Regular cardiac myocyte (primary cell): ENCODE measurements at places on chromosomes 2 and 18. TPM values are rescaled to one million over a fixed set of nuclear protein-coding genes. Genes with fewer than 3 reads are reported as not detected.

KIF3C gene
- 7.9 and 11.5 TPM in 2 replicates for total RNA-seq

IL36B gene
- total RNA-seq = not detected in 2 replicates

SKOR2 gene
- not detected in 2 replicates for total RNA-seq

PLGLB1 gene
- not detected in 2 replicates for total RNA-seq

TMEM200C gene
- under 0.01 and 0.19 TPM in 2 replicates for total RNA-seq

ELOA2 gene
- total RNA-seq = not detected in 2 replicates

MARCO gene
- not detected in 2 replicates for total RNA-seq

GAL3ST2 gene
- 0.19 and 0.85 TPM in 2 replicates for total RNA-seq

FOXD4L1 gene
- 0.19 and 0.28 TPM in 2 replicates for total RNA-seq

NRP2 gene
- 9.2 and 24.8 TPM in 2 replicates for total RNA-seq

CWC22 gene
- total RNA-seq = 16.3 and 27.4 TPM in 2 replicates

GTF2A1L gene
- total RNA-seq = 0.38 and 1.1 TPM in 2 replicates

CNDP1 gene
- total RNA-seq = not detected in 2 replicates

SERPINB13 gene
- not detected in 2 replicates for total RNA-seq

TRIB2 gene
- total RNA-seq = 89.7 and 125 TPM in 2 replicates

ASXL3 gene
- 0.19 and 1.1 TPM in 2 replicates for total RNA-seq

C1GALT1C1L gene
- 1.1 and 1.3 TPM in 2 replicates for total RNA-seq

SCTR gene
- not detected in 2 replicates for total RNA-seq

TEX44 gene
- total RNA-seq = not detected in 2 replicates

ADCYAP1 gene
- total RNA-seq = not detected in 2 replicates

SNRNP27 gene
- total RNA-seq = 60.3 and 71.3 TPM in 2 replicates

FAM110C gene
- total RNA-seq = under 0.01 and 1.4 TPM in 2 replicates

OTX1 gene
- total RNA-seq = under 0.01 TPM in 1 of 2 replicates, not detected in the other

LRP2 gene
- under 0.01 TPM in 1 of 2 replicates, not detected in the other for total RNA-seq

GKN2 gene
- not detected in 2 replicates for total RNA-seq

EFR3B gene
- 0.56 and 1.7 TPM in 2 replicates for total RNA-seq

LINC00305 gene
- total RNA-seq = not detected in 2 replicates

LRATD1 gene
- under 0.01 TPM in 2 replicates for total RNA-seq

CXCR1 gene
- total RNA-seq = not detected in 2 replicates

LHCGR gene
- total RNA-seq = not detected in 2 replicates

GCG gene
- not detected in 2 replicates for total RNA-seq

CDKL4 gene
- total RNA-seq = 1.7 and 11.8 TPM in 2 replicates

PLGLB2 gene
- total RNA-seq = 0.38 and 2.3 TPM in 2 replicates

SLC9A4 gene
- not detected in 2 replicates for total RNA-seq

TM4SF20 gene
- total RNA-seq = under 0.01 and 0.28 TPM in 2 replicates

SPC25 gene
- total RNA-seq = under 0.01 and 8.6 TPM in 2 replicates

MFSD2B gene
- total RNA-seq = under 0.01 and 0.56 TPM in 2 replicates

PXDN gene
- total RNA-seq = 204 TPM in 2 replicates

FKBP1B gene
- total RNA-seq = 8.2 and 11.8 TPM in 2 replicates

HOXD8 gene
- total RNA-seq = 0.38 and 0.85 TPM in 2 replicates

CPO gene
- total RNA-seq = under 0.01 TPM in 1 of 2 replicates, not detected in the other

GPR35 gene
- total RNA-seq = 0.19 and 0.85 TPM in 2 replicates

SRD5A2 gene
- total RNA-seq = not detected in 2 replicates

PLEK gene
- total RNA-seq = under 0.01 TPM in 2 replicates

SALL3 gene
- total RNA-seq = under 0.01 and 0.19 TPM in 2 replicates

GAREM2 gene
- total RNA-seq = 0.58 and 1.4 TPM in 2 replicates

LYPD6B gene
- 0.56 and 2.7 TPM in 2 replicates for total RNA-seq

ERBB4 gene
- 0.28 and 0.77 TPM in 2 replicates for total RNA-seq
